ENCODE measurements at places on chromosomes 6 and 20.
A peak's percentile ranks its signal among the peaks of the same experiment; 100 is the strongest.

- DNase-seq: no peak
Measured at GRCh38 chr20:49942942-49943341, 6.7 kb downstream of the RNF114 start.

DNA sequence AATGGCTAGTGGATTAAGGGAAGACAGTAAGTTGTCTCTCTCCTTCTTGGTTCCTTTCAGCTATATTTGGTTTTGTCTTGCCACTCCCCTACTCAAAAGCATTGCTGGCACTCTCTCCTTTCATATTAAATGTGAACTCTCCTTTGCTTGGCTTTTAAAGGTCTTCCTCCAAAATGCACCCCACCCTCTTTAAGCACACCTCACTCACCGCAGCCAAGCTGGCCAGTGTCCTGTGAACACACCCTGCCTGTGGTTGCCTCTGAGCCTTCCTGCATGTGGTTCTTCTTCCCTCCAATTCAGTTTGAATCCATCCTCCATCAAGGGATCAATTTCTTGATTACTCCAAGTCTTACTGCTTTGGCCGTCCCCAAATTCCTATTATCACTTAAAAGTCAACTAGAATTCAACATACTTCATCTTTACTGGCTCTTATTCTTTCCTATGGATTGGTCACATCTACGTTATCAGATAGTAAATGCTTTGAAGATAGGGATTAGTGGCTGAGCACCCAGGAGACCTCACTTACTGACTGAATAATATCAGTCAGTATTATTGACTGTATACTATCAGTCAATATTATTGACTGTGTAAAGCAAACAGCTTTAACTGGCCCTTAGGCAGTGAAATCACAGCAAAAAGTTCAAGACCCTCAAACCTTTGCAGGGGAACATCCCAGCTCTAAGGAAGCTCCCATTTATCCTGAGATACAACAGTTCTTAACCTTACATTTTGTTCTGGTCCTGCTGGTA lies 41.6 kb upstream of the SPDEF start:
- no peak for DNase-seq

DNA sequence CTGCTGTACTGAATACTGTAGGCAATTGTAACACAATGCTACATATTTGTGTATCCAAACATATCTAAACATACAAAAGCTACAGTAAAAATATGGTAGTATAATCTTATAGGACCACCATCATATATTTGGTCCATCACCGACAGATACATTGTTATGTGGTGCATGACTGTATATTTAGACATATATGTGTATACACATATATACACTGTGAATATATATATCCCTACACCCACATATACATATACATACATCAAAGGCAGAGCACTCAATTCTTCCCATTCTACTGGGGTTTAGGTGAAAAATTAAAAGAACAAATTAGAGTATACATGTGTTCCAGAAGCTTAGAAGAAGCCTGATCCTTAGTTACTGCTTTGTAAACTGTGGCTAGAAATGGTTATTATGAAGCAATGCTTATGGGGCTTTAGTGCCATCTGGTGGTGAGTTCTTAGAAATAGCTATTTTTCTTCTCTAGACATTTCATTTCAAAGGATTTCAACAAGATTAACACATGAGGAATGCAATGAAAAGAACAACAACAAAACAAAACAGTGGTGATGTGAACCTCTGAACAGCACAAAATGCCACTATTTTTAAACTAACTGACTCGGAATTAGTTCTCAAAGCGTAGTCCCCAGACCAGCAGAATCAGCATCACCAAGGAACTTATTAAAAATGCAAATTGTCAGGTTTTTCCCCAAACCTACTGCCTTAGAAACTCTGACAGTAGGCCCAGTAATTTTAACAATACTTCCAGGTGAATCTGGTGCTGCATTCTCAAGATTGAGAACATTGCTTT lies 38.0 kb downstream of the PKHD1 start:
- no peak for DNase-seq

- DNase-seq: no peak
Measured at GRCh38 chr6:109121411-109121810, 26.1 kb downstream of the CEP57L1 start.

DNA sequence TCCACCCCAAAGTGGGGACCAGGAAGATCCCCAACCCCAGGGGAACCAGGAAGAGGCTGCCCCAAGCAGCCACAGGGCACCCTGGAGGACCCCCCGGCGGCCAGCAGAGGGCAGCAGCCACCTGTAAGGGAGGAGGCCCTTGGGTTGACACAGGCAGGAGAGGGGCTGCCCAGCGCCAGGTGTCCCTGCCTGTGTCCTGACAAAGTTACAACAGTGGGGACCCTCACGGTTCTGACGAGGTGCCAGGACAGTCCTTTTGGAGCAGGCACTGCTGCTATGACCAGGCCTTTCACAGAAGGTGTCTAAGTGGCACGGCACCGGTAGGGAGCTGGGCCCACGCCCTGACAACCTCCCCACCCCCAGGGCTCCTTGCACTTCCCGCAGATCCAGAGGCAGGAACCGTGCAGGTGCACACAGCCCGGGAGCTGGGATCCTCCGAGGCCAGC lies 176.7 kb downstream of the BMP7 start:
- no peak for DNase-seq

- no peak for DNase-seq
Measured at GRCh38 chr6:153059757-153060156, 57.2 kb upstream of the MTRF1L start.

GRCh38 chr6:41587131-41587879 lies 41.1 kb downstream of the FOXP4 start:
- no peak for DNase-seq

GRCh38 chr20:41469868-41470267 lies 103.2 kb upstream of the EMILIN3 start:
- DNase-seq: no peak

DNA sequence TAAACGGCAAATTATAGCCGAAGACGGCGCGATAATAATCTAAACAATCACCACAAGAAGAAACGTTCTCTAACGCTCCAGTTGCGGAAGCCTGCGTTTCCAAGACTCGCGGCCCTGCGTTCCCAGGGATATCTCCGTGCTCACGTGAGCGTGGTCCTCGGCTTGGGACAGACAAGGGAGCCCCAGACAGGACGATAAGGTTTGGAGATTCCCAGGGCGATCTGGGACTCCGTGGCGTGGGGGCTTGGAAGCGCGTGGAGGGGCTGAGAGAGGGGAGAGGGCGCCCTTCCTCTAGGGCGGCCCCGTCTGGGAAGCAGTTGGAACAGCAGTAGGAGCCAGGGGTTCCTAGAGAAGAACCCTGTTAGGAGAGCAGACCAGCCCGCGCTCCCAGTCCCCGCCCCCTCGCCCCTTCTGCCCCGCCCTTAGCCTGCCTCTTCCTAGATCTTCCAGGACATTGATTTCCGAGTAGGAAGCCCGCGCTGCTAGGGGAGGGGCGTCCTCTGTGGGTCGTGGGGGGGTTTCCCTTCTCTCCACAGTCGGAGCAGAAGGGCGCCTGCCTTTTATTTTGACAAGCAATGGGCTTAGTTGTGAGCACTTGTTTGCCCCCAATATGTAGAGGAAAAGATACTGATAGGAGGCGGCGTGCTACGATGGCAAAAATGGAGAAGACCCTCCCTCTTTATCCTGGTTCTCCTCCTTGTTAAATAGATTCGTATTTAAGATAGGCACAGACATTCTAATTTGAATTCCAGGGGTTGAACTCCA lies 10.6 kb downstream of the NRN1 start:
- DNase-seq: no peak

GRCh38 chr6:163775313-163775712 lies 360.8 kb downstream of the QKI start:
- DNase-seq: no peak

DNA sequence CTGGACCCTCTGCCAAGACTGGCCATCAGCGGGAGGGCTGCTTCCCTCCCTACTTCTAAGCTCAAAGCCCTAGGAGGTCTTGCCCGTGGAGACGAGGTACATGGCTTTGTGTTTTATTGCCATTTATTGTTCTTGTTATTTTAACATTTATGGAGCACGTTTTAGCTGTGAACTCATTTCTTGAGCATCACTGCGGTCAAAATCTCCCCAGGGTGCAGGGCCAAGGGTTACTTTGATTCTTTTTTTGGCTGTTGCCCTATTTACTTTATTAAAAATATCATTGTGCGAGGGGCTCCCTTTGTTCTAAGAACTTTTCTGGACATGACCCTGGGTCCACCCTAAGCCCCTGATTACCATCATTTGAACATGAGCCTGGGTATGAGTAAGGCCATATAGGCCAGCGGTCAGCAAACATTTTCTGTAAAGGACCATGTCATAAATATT lies 51.6 kb downstream of the EYA2 start:
- no peak for DNase-seq

DNA sequence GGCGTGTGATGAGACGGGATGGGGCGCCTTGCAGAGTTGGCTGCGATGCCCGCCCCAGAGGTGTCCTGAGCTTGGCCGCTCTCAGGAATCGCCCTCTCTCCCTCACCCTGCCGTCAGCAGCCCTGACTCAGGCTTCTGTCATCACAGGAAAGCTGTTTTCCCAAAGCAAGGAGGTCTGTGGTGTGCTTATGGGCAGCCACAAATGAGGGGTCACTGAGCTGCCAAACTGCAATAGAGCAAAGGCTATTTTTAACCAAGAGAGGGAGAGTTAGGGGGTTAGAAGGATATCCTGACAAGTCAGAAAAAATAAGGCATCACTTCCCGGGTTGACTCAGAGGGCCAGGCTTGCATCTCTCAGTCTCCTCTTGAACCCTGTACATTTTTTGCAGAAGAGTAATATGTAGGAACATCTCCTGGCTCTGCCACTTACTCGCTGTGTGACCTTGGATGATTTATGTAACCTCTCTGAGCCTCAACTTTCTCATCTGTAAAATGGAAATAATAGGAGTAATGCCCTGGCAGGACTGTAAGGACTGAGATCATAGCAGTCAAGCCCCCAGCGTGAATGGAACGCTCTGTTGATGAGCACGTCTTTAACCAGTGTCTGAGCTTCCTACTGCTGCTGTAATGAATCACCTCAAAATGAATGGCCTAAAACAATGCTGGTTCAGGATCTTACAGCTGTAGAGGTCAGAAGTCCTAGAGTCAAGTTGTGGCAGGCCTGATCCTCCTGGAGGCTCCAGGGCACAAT lies 181.9 kb downstream of the NFATC2 start:
- DNase-seq: peak; percentile 80

GRCh38 chr6:118719351-118720124 lies 68.1 kb upstream of the CEP85L start:
- DNase-seq: no peak

DNA sequence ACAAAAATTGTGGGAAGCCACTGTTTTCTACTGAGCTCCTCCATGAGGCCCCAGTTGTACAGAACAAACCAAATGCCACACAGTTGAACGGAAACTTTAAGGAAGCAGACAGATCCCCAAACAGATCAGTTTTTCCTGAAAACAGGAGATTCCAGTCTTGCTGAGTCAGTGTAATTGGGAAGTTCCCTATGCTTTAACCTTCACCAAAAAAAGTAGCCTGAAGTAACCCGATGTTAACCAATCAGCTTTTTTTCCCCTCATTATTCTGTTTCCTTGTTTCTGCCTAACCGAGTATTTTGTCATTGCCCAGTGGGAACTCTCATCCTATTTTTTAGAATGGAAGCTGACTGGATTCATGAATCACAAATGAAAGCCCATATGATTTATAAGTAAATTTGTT lies 36.7 kb downstream of the MARCKS start:
- no peak for DNase-seq

GRCh38 chr6:1619098-1619672 lies 9.5 kb downstream of the FOXC1 start:
- no peak for DNase-seq

DNA sequence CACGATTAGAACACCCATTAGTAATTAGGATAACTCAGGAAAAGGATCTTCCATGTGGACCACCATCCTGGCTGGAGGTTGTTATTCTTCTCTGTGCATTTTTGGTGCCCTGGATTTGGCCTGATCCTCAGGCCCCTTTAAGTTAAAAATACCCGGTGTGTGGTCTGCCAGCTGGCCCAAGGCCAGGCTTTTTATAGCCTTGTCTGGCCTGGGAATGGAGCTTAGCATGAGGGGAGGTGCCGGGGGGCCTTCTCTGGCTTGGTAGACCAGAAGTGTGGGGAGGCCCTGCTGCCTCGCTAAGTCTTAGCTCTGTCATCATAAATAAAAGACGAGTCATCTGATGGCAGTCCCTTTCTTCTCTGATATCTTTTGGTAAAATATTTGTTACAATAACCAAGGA lies 71.4 kb downstream of the ARID1B start:
- no peak for DNase-seq

DNA sequence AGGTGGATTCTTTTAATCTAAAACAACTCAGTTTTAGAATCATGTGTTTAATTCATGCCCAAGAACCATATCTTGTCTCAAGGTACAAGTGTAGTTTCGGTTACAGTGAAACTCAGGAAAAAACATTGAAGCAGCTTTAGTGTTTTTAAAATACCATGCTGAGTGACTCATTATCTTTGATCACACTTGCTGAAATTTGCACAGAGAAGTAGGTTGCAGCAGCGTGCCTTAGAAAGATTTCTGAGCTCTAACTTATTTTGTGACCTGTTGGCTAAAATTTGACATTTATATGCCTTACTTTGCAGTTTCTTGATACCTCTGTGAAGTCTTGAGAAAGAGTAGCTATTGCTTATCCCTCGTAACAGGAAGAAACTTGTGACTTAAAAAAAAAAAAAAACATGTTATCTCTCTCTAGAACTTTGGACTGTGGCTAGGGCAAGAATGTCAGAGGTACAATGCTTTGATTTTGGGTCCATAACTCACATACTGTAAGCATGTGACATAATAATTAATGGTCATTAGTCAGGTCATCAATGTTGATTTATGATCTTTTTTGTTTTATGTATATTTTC lies 34.5 kb upstream of the FUCA2 start:
- DNase-seq: no peak

GRCh38 chr6:149084026-149084425 lies 233.5 kb upstream of the TAB2 start:
- DNase-seq: no peak

DNA sequence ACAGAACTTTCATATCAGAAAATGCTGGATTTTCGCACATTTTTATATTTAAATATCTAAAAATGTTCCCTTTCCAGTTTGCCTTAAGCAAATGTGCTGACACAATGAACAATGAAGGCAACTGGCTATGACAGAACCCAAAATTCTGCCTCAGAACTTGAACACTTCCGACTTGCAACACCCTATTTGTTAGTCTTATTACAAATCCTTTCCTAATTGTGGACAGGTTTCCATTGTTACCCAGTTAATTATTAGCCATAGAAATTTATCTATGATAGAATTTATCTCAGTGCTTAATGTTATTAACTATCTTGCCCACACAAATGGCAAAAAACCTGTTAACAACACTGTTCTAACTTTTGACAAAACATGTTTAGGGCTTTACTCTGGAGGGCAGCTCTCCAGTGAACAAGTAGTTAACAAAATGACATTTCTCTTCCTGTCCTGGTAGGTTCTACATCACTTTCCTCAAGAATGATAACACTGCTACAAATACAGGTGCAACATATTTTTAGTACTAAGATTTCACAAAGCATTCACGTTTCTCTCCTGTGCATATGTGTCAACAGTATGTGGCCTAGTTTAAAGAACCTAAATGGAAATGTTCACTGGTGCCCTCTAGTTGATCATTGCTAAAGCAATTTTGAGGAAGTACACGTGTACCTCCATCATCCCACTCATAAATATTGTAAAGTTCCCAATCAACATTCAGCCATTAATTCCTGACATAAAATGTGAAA lies 58.4 kb downstream of the HIVEP2 start:
- peak; percentile 72 for DNase-seq

Data from epithelial cell of proximal tubule (primary cell).